GM12891 (cell line): ENCODE measurements at places on chromosomes 2 and 18.
A peak's percentile ranks its signal among the peaks of the same experiment; 100 is the strongest.

GRCh38 chr18:8423051-8423557, 186.1 kb upstream of the RAB12 start:
- no peak for DNase-seq

DNA sequence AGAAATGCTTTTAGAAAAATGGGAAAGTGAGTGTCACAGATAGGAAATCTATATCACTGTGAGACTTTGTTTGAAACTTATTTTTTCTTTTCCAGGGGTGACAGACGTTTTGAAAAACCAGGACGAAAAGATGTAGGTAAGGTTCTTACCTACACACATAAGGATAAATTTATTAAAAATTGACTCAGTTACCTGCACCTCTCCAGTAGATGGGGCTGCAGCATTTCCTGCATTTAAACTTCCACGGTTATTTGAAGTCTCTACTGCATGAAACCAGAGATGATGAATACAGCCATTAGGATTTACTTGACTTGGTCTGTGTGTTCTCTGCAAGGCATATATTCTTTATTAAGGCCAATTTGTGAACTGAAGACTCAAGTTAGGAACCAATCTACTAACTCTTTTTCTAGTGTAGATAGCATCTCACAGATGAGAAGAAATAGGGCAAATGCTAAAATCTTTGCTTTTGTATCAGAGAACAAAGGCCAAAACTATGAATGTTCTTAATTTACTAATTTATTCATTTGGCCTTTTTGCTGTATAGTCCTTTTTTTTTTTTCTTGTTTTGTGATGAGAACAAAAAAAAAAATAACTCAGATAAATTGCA, 15.0 kb downstream of the KCNJ13 start:
- no peak for DNase-seq

- peak; percentile 5 for DNase-seq
Observed at GRCh38 chr2:16507655-16508489, 157.8 kb downstream of the CYRIA start.

GRCh38 chr2:43611987-43612894, 16.4 kb upstream of the THADA start:
- DNase-seq: no peak

DNA sequence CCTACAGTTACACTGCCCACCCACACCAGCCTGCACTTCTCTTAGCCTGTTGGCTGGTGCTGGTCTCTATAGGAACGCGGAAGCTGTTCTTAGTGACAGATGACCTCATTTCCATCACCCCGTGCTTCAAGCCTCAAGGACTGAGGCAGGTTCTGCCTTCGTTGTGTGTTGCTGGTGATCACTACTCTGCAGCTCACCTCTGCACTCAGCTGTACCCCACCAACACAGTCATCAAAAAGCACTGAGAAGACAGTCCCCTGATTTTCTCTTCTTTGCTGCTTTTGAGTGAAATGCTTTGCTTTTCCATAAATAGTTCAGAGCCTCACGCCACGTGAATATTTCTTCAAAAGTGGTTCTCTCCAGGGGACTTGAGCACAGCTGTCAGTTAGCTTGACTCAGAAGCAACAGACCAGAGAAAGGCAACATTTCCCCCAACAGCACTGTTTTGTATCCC, 225.7 kb upstream of the CCDC150 start:
- no peak for DNase-seq

GRCh38 chr2:191857886-191858285, 11.0 kb upstream of the CAVIN2 start:
- no peak for DNase-seq

DNA sequence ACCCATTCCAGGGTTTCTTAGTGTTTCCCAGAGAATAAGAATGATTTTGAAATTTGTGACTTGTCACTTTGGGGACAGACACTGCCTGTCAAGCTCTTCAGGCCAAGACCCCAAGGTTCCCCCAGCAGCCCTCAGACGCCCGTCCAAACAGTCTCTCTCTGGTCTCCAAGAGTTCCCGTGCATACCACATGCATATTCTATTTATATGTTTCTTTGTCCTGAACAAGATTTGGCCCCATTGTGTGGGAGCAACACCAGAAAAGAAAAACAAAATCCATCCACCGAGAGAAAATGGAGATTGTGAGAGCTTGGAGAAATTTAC, 52.2 kb upstream of the CTAGE1 start:
- no peak for DNase-seq

DNA sequence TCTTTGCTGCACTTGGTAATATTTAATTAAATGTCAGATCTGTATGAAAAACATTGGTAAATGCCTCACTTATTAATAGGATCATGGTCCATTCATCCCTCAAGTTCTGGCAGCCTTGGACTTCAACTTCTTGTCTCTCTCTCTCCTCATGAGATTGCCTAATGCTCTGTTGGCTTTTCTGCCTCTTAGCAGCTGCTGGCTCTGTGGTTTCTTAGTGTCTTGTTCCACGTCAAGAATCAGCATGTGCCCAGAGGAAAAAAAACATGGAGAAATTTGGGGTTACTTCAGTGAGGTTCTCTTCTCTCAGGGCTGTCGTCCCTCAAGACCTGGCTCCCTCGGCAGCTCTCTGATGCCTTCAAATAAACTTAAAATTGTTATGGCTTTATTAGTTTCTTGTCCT, 75.4 kb downstream of the TAF4B start:
- DNase-seq: no peak

DNA sequence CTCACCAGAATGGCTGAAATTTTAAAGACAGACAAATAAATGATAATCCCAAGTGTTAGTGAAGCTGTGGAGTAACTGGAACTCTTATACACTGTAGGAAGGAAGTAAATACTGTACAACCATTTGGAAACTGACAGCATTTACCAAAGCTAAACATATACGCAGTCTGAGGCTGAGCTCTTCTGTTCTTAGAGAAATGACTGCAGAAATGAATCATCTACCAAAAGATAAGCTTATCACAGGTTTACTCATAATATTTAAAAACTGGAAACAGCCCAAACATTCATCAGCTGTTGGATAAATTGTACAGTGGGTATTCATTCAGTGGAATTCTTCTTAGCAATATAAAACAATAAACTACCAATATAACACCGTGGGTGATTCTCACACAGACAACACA, 218.2 kb upstream of the RAB12 start:
- no peak for DNase-seq

- no peak for DNase-seq
Observed at GRCh38 chr18:45439851-45440645, 175.2 kb upstream of the SLC14A2 start.

DNA sequence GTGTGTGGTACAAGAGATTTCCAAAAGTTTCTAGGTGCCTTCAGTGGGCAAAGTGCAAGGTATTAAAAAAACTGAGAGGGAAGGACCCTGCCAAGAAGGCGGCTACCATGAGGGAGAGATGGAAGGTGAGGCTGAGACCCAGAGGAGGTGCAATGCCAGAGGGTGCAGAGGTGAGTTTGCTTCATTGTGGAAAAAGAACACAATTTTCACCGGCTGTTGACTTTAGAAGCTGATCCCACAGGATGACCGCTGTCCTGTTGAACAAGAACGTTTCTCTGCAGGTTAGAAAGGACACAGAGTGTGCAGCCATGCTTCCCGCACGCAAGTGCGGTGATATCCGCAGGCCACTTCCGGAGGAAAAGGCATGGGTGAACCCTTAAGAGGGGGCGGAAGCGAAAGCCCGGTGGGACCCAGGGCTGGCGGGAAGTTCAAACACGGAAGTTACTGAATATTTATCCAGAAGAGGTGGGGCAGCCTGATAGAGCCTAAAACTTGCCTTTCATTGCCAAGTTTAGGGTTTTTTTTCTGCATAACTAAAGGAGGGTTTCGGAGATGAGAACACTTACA, 16.6 kb downstream of the SP110 start:
- DNase-seq: no peak

DNA sequence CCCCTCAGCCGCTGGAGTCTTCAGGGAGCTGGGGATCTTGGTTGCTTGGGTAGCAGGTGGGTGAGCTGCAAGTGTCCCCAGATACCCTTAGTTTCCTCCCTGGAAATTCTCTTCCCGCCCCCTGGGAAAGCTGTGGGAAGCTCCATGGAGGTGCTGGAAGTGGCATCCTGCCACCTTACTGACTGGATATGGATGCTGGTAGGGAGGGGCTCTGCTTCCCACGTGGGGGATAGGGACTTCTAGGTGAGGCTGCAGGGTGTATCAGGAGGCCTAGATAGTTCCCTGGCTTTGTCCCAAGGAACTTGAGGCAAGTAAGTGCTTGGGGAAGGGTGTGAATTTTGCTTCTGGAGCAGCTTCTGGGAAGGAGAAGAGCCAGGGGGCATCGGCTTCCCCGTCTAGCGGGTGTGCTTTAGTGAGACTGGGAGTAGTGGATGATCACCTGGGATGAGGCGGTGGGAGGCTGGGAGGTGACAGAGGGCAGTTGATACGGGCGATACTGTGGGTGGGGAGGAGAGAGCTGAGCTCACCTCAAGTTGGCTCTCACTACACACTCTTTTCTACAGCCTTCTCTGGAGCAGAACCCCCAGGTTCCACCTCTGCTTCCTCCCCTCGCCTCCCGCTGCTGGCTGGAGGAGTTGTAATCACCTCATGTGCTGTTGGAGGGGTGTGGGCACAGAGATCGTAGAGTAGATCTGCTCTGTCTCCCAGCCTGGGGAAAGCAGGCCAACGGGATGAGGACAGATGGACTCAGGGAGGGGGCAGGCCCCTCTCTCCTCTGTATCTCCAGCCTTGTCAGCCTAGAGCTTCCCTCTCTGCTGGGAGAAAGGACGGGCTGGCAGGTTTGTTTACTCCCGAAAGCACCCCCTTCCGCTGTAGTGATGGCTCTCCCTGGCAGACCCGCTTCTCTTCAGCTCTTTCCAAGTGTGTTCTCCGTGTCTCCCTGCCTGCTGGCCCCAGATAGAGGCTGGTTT, 19.8 kb downstream of the TET3 start:
- no peak for DNase-seq

DNA sequence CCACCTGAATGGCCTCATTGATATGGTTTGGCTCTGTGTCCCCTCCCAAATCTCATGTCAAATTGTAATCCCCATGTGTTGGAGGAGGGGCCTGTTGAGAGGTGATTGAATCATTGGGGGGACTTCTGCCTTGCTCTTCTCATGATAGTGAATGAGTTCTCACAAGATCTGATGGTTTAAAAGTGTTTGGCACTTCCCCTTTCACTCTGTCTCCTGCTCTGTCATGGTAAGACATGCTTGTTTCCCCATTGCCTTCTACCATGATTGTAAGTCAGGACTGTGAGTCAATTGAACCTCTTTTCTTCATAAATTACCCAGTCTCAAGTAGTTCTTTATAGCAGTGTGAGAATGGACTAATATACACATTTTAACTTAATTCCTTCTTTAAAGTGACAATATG, 146.8 kb upstream of the KCNJ3 start:
- no peak for DNase-seq

DNA sequence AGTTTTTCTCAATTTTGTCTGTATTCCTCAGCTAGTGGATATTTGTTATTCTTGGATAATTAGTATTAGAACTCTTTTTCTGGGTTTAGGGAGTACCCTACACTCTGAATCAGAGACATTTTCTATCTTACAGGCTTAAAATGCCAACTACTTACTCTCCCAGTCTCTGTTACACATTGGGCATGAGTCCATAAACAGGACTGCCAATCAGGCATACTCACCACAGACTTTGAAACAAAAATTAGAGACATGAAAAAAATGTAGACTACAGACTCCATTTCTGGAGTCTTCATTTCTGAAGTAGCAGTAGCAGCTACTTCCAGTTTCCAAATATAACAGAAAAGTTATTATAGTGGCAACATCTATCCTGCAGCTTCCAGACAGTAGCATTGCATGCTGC, 279.7 kb downstream of the MBD5 start:
- DNase-seq: no peak

GRCh38 chr18:48801728-48802542, 148.8 kb downstream of the SMAD7 start:
- DNase-seq: no peak

DNA sequence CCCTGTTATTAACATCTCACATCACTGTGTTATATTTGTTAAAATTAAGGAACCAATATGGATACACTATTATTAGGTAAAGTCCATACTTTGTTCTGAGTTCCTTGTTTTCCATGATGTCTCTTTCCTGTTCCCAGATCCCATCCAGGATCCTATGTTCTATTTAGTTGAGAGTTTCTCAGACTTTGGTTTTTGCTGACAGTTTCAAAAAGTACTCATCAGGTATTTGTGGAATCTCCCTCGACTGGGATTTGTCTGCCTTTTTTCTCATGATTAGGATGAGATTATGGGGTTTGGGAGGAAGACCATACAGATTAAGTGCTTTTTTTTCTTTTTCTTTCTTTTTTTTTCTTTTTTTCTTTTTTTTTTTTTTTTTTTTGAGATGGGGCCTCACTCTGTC, 39.4 kb upstream of the ITM2C start:
- no peak for DNase-seq

DNA sequence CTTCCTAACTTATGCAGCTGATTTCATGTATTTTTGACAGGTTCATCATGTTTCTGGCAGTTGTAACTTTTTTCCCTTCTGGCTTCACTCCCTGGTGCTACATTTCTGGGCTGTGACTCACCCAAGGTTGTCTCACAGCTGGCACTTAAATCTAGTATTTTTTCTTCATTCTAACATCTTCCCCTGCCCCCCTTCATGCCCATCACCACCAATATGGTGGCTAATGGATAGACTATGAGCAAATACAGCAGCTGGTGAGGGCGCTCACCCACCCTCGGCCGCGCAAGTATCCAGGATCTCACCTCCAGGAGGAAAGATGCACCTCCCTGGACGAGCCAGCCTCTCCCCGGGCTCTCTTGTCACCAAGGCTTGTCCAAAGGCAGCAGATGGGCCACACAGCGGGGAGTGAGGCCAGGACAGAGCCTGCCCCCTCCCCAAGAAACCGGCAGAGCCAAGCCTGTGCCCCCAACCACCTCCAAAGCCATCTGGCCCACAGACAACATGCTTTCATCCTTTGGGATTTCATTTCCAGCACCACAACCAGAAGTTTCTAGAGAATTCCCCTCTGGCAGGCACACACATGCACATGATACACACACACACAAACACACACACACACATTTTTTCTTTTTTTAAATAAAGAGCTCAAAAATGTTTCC, 39.1 kb downstream of the ATOH8 start:
- no peak for DNase-seq

DNA sequence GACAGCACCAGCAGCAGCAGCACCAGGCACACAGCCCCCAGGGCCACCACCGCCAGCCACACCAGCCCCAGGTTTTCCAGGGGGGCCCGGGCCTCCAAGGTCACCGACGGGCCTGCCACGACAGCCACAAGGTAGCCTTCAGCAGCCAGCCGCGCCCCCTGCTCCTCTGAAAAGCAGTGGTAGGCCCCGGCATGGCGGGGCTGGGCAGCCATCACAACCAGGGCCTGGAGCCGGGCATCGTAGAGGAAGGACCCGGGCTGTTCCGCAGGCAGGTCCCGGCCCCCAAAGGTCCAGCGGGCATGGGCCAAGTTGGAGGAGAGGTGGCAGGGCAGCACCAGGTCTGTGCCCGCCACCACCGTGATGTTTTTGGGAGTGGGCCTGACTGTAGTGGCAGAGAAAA, 3.3 kb upstream of the ANKRD39 start:
- DNase-seq: no peak

- DNase-seq: no peak
Observed at GRCh38 chr18:47863041-47863440, 67.4 kb downstream of the SMAD2 start.
